ENCODE measurements at places on chromosomes 5 and 9.

DNA sequence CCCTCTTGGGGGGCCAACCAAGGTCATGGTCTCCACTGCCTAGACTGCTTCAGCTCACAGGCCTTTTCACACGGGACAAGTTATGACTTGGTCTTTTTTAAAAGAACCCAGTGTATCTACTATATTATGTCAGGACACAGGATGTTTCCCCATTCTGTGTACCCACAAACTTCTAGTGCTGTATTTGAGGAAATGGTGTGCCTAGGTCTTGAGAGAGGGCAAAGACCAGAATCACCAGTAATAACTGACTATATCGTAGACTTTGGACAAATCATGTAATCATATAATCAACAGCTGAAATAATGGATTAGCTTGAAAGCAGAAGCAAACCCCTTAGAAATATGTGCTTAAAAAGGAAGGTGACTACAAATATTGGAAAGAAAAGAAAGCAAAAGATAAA is 133.3 kb downstream of the ARL15 start:
- DNase-seq: no peak

GRCh38 chr5:132813599-132814502 is 749 bp downstream of the SOWAHA start:
- DNase-seq: no peak

- no peak for DNase-seq
Observed at GRCh38 chr5:176769911-176770310, 40.4 kb upstream of the UNC5A start.

- no peak for DNase-seq
Observed at GRCh38 chr5:158898185-158899177, 201.2 kb downstream of the EBF1 start.

DNA sequence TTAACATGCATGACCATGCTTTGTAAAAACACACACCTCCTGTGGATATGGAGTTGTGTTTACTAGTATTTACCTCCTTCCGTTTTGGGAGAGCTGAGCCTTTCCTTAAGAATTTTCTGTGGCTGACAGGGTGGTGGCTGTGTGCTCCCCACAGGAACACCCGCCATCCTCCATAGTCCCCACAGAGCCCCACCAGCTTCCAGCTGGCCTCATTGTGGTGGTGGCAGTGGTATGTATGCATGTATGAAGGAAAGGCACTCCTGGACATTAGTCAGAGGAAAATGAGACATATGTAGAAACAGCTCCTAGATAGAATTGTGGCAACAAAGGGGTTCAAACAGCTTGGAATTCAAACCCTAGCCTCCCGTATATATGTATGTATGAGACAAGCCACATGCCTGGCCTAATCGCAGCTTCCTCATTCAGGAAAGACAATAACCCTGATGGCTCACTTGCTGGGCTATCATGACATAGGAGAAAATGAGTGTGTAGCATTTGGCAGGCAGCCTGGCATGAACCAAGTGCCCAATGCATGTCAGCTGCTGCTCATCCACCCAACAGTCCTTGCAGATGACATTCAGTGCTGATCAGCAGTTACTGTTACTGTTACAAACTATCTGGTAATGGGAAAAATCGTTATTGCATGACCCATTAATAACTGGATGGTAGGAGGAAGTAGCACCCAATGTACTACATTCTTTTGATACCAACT is 459.7 kb downstream of the EBF1 start:
- DNase-seq: no peak

- DNase-seq: no peak
Observed at GRCh38 chr5:16914108-16914435, 22.0 kb downstream of the MYO10 start.

DNA sequence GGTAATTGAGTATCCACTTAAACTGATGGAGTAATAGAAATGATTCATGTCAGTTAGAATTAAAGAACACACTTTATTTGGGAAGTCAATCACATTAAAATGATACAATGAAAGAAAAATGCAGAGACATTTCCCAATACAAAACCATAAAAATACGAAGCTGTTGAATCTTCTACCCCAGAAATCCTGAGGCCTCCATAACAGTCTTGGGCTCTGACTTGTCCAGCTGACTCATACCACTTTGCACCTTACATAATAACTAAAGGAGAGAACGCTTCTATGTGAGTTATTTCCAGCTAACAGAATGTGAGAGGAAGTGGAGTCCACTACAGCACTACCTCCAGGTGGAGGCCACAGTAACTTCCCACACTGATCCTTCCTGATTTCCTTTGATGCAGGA is 305.0 kb downstream of the MRPS30 start:
- peak; percentile 11 for DNase-seq

DNA sequence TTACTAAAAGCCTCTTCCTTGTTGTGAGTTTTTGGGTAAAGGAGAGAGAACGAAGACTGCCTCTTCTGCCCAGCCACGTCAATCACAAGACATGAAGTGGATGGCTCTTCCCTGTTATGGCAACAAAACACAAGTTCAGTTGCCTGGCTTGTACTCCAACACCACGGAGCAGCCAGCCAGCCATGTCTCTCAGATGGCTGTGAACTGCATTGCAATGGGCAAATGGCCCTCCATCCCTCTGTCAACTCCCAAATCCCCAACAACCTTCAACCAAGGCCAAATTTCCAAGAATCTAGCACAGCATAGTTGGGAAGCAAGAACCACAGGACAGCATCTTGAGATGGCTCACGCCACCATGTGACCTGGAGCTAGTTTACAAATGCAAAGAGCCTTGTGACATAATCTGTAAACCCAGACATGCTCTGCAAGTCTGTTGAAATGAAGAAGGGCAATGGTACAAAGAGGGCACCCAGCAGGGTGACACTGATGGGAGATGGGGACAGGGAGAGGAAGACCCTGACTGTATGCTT is 53.9 kb downstream of the ZNF366 start:
- no peak for DNase-seq

DNA sequence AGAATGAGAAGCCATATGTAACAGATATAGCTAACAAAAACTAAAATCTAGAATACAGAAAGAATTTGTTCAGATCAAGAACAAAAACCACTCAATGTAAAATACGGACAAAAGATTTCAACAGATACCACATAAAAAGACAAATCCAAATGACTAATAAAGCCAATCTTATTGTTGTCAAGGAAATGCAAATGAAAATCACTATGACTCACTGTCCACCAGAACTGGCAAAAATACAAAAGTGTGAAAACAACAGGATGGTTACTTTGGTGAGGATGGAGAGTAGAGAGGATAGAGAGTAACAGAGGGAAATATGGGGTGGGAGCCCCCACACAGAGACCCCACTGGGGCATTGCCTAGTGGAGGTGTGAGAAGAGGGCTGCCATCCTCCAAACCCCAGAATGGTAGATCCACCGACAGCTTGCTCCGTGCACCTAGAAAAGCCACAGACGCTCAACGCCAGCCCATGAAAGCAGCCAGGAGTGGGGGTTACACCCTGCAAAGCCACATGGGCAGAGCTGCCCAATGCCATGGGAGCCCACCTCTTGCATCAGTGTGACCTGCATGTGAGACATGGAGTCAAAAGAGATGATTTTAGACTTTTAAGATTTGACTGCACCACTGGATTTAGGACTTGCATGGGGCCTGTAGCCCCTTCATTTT is 15.2 kb upstream of the RHOBTB3 start:
- DNase-seq: peak; percentile 76

DNA sequence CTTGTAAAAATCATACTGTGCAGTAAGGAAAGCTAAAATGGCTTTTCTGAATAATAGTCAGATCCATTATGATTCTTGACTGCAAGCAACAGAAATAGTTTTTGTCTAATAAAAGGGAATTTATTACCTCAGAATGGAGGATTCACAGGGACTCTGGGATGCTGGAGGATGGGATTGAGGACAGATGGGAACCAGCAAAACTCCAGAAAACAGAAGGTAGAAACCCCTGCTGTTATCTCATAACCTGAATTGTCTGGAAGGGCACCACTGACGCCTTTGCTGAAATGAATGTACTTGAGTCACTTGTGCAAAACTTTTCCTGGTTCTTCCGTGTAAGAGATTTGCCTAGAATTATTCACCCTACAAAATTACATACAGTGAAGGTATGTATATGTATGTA is 58.6 kb upstream of the DMAC1 start:
- no peak for DNase-seq

GRCh38 chr9:132663117-132663516 is 6.7 kb downstream of the DDX31 start:
- no peak for DNase-seq

DNA sequence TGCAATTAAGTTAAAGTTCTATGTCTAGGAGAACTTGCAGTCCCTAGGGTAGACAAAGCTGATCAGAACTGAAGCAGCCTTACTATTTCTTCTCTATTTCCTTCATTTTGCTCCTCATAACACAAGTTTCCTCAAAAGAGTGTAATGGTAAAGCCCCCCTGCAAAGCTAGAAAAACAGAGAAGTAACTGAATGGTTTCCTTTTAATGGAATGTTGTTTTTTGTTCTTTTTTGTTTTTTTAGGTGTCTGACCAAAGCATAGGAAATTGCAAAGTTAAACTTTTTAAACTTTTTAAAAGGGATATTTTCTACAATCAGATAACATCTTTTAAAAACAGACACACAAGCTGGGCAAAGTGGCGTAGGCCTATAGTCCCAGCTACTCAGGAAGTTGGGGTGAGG is 145.7 kb downstream of the TLE1 start:
- no peak for DNase-seq

DNA sequence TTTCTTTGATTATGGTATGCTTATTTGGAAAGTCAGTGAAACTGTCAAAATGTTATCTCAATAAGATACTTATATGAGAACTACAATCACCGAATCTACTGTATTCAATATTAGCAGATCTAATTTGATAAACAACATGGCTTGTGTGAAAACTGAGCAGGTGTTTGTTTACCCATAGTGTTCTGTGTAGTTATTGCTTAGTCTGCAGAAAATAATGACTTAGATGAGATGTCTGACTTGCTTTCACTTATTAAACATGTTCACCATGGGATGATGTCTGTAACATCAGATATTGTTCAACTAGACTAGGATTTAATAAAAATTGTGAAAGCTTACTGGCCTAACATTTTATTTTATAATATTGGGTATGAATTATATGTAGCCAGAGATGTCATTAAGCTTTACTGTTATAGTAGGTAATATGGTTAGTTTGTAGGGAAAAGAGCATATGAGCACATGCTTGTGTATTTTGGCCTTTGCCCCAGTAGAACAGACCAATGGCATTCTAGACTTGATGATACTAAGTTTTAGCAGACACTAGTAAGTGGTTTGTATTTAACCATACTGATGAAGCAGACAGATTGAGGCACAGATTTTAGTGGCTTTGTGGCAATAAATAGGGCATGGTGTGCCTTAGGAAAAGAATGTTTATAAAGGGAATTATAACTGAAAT is 16.4 kb downstream of the SUB1 start:
- DNase-seq: no peak

- DNase-seq: peak; percentile 84
Observed at GRCh38 chr9:105114964-105115728, 129.3 kb upstream of the SLC44A1 start.

GRCh38 chr5:53482717-53483638 is 2.5 kb downstream of the FST start:
- DNase-seq: no peak

DNA sequence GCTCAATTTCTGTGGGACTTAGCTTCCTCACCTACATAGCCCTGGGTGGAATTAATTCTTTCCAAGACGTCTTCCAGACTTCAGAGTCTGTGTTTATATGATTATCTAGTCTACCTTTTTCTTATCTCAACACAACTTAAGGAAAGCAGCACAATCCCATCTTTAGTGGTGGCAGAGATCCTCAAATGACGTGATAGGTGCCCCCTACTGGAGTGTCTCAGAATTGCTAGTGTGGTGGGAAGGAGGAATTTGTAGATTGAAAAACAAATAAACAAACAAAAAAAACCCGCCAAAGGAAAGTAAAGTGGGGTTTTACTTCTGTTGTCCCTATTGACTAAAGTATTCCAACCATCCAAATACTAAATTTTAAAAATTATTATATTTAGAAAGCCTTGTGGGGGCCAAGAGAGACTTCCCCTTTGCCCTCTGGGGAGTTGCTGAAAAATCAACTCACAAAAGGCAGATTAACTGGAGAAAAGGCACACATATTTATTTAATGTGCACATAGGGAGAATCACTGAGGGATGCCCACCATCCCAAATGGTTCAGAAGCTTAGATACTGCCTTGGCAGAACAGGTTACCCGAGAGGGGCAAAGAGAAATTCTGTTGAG is 283.3 kb downstream of the TMEM167A start:
- peak; percentile 30 for DNase-seq

DNA sequence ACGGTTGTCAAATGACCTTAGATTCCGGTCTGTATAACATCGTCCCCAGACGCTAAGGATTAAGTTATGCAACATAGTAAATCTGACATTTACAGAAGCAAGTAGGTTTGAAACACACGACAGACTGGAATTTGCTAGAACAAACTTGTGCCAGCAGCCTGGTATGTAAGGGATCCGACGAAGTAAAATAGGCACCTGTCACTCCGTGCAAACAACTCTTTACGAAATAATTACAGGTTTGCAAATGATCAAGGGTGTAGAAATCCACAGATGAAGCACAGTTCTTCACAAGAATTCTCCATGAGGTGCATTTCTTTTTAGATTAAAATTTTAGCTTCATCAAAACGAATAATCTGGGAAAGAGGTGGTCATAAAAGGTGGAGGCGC is 508 bp downstream of the MOCS2 start:
- peak; percentile 8 for DNase-seq

DNA sequence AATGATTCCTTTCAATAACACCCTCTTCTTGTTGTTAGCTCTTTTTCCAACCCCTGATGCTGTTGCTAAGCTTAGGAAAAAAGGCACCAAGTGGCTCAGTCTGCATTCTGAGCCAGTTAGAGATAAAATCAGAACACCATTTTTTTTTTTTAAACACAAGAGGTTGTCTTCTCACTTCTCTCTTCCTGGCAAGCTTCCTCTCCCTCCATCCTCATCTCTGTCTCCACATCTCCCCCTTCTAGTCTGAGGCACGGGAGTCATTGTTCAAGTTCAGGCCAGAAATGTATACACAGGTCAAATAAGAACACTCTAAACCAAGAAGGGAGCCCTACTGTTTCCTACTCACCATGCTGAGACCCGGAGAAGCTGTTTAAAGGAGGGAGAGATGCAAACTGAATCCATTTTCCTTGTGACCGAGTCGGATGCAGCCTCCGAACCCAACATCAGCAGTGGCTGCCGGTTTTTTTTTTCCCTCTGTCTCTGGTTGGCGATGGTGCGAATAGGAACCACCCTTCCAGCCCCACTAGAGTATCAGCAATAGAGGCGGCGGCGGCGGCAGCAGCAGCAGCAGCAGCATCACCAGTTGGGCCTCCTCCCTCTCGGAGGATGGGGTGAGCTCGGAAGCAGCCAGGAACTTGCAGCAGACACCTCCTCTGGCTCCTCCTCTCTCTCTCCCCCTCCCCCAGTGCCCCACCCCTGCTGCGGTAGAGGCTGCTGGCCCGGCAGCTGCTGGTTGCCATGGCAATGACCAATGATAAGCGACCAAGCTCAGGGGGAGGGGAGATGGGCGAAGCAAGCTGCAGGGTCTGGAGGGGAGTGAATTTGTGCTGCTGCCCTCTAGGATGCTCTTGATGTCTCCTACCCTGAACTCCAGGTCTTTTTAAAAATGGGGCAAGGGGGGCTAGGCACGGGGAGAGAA is at the start of gene JAKMIP2:
TSS of gene JAKMIP2 (minus strand) at position 619 of the 919 bp plus-strand sequence. CDS start 110,922 bp downstream, outside the sequence.
- peak; percentile 98 for DNase-seq

Measured in A172 (cell line).